ENCODE measurements at places on chromosomes 11 and 22. TPM values are rescaled to one million over a fixed set of nuclear protein-coding genes. Genes with fewer than 3 reads are reported as not detected.

DNA sequence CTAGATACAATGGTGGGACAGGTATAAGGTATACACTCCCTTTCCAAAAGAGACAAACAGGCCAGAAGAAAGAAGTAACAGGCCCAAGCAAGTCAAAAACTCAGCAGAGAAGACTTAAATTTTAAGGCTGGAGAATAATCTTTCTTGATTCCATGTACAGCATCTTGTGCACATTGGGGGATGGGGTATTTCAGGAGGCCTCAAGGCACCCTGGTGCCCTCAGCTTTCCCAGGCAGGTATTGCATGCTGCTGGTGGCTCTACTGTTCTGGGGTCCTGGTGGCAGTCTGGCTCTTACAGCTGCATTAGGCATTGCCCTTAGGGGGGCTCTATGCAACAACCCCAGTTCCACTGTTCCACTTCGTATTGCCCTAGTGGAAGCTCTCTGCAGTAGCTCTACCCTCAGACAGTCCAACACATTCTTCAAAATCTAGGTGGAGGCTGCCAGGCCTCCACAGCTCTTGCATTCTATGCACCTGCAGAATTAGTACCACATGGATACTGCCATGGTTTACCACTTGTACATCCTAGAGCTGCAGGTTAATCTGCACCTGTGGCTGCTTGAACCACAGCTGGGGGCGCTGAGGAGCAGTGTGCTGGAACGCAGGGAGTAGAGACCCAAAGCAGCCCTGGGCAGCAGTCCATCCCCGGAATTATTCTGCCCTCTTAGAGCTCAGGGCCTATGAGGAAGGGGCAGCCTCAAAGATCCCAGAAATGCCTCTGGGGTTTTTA lies 4.2 kb upstream of the CTSC start:
- no peak for DNase-seq

GRCh38 chr11:5291207-5291838 lies 10.4 kb downstream of the OR51B4 start:
- no peak for DNase-seq

GRCh38 chr22:31142285-31142684 lies 2.0 kb upstream of the PLA2G3 start:
- DNase-seq: no peak

DNA sequence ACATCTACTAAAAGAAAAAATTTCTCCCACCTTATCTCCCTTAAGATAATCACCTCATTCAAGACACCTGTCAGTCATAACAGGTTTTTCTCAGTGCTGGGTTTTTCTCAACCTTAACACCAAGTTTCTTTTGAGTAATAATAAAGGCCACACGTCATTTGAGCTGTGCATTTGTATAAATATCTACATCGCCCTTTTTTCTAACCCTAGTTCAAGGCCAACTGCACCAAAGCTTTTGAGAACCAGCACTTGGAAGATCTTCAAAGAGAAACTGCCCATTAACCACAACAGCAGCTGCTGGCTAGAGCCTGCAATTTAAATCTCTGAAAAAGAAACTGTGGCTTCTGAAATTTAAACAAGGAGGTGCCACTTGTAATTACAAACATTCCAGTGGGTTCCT lies 6.9 kb downstream of the CADM1 start:
- DNase-seq: no peak

- DNase-seq: no peak
Measured at GRCh38 chr11:42620796-42621195, 691.0 kb upstream of the API5 start.

DNA sequence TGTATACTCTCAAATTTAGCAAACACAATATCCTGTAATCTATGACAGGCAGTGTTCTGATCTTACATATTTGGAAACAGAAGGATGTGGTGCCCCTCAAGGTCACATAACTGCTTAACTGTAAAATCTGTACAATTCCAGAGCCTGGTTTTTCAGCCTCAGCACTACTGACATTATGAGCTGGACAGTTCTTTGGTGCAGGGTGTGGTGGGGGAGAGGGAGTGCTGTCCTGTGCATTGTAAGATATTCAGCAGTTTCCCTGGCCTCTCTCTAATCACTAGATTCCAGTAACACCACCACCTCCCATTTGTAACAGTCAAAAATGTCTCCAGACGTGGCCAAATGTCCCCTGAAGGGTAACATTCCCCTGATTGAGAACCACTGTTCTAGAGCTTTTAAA lies 1.8 kb upstream of the OR5B21 start:
- DNase-seq: no peak

- peak; percentile 74 for DNase-seq
Measured at GRCh38 chr22:47281126-47282106, 519.0 kb downstream of the TBC1D22A start.

DNA sequence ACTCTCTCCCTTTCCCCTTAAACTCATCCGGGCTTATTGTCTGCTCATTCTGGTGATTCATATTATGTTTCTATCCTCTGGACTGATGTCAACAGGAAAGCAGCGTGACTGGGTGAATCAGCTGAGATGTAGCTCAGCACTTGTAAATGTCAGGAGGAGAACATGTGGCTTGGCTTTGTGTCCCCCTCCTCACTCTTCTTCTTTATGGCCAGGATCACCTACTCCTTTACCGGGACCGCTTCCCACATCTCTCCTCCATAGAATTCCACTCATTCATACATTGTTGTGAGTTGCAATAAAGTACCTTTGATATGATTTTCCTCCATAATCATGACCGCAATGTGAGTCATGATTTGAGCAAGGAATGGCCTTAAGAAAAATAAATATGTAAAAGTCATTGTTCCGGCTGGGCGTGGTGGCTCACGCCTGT lies 15.8 kb upstream of the SYN3 start:
- no peak for DNase-seq

DNA sequence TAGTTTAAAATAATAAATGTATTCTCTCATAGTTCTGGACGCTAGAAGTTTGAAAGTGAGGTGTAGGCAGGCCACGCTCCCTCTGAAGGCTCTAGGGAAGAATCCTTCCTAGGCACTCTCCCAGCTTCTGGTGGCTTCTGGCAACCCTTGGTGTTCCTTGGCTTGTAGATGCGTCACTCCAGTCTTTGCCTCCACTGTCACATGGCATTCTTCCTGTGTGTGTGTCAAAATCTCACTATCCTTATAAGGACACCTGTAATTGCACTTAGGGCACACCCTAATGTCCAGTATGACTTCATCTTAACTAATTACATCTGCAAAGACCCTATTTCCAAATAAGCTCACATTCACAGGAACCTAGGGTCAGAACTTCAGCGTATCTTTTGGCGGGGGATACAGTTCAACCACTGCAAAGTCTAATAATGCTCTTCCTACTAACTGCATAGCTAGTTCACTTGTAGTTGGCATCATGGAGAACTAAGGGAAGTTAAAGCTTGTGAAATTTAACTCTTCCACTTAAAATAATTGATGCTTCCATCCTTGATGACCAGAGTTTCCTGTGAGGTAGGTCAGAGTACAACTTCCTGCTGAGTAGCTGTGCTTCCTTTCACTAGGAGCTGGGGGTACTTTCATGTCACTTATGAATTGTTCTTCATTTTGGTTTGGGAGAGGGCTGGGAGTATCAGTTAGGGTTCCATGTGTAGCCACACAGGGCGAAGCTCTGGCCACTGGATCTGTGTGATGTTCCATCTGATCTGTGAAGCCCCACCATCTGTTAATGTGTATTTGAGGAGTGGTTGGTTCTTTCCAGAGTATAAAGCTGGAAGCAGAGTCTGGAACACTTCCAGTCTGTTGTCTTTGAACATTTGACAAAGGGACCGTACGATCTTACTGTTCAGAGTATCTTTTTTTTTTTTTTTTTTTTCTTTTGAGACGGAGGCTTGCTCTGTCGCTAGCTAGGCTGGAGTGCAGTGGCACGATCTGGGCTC lies 10.5 kb downstream of the YWHAH start:
- DNase-seq: no peak

DNA sequence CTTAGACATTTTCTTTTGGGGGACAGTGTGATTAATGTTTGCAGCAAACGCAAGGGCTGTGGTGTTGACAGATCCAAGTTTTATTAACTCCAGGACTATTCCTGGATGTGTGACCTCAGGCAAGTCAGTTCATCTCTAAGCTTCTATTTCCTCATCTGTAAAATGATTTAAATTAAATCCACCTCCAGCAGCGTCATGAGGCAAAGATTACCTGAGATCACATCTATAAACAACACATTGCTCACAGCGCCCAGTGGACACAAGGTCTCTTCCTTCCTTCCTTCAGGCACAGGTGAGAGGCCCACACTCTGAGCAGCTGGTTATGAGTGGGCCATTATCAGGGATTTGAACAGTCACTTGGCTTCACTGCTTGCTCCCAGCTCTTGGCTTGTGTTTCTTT lies 111.2 kb upstream of the RASSF10 start:
- no peak for DNase-seq

DNA sequence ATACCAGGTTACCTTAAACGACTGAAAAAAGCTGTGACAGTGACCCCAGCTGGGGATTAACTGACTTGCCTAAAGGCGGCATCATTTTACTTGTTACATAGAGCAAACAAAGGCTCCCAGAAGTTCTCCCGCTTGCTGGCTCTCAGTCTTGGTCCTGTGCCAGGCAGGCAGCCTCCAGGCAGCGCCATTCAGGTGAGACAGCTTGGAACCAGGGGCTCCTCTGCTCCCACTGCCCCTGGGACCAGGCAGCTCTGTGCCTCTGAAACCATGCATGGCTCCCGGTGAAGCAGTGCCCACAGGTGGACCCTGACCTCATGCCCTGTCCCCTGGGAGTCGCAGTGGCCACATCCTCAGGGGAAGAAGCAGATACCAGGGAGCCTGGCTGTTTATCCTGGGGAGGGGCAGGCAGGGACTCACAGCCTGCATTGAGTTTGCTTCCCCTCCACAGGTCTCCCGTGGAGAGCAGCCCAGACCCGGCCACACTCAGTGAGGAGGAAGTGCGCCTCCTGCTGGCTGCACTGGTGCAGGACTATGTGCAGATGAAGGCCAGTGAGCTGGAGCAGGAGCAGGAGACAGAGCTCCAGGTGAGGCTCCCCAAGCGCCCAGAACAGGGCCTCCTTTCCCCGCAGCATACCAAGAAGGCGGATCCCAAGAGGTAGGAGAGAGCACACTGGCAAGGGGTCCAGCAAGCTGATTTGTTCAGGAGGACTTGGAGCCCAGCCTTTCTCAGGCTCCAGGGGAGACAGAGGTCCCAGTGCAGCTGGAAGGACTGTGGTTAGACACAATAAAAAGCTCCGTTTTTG lies 15.6 kb upstream of the CYP2R1 start:
- peak; percentile 72 for DNase-seq

GRCh38 chr22:40216041-40216756 lies 38.5 kb downstream of the TNRC6B start:
- no peak for DNase-seq

- DNase-seq: no peak
Measured at GRCh38 chr11:63838150-63838677, 696 bp upstream of the MARK2 start.

DNA sequence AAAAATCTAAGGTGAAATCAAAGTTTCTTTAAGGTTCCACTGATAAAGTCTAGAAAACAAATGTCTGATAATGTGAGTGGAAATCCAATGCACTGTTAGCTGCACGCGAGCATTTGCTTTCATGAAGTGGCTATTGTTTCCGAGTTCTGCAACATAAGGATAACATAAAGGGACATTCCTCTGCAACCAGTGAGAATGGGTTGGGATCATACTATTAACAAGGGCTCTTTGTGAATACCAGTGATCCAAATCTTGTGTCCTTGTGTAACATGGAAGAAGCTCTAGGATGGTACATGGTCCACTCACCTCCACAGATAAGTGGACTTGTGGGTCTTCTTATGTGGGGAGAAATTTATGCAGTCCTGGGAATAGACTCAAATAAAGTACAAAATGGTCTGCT lies 24.6 kb downstream of the APIP start:
- DNase-seq: no peak

DNA sequence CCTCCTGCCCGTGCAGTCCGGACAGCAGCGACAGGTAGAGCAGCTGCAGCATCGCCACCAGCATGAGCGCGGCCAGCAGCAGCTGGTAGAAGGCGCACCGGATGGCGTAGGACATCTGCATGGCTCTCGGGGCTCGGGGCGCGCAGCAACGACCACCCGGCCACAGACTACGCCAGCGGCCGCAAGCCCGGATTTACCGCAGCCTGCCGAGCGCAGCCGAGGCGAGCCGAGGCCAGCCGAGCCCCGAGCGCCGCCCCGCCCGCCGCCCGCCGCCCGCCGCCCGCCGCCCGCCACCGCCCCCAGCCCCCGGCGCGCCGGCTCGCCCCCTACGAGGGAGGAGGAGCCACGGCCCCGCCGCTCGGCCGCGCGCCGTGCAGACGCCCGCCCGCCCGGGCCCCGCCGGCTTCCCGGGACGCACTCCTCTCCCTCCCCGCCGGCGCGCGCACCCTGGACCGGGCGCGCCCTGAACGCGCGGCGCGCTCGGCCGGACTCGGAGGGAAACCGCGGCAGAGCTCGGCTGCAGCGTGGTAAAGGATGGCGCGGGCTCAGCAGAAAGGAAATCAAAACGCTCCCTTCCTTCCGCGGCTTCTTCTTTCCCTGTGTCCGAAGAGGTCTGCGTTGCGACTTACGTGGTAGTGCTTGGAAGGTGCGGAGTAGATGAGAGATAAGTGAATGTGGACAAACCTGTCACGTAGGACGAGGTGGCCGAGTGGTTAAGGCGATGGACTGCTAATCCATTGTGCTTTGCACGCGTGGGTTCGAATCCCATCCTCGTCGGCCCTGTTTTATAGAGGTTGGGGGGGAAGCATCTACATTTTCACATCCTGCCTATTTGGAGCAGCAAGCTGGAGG lies at the start of gene B4GAT1:
B4GAT1 (minus strand) TSS at position 205 of the 852 bp plus-strand sequence; CDS start at position 121, 84 bp downstream.
- peak; percentile 86 for DNase-seq

DNA sequence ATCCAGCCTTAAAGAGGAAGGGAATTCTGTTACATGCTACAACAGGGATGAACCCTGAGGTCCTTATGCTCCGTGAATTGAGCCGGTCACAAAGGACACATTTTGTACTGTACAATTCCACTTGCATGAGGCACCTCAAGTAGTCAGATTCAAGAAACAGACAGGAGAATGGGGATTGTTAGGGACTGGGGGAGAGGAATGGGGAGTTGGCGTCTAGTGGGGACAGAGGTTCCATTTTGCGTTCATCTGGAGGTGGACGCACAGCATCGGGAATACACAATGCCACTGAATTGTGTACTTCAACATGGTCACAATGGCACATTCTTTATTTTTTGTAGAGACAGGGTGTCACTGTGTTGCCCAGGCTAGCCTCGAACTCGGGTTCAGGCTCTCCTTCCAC lies 14.1 kb downstream of the TBX1 start:
- no peak for DNase-seq

Gene CHST1
- total RNA-seq: 23.6 TPM

Gene GSTT2B
- total RNA-seq: 2.0 TPM

Gene CATSPERZ
- total RNA-seq: 3.1 TPM
